ENCODE measurements at places on chromosomes 5 and 9. TPM values are rescaled to one million over a fixed set of nuclear protein-coding genes. Genes with fewer than 3 reads are reported as not detected.

PCDHGC5 gene
- polyA plus RNA-seq = 1.4 TPM

QRFP gene
- 0.70 TPM for polyA plus RNA-seq

FCN2 gene
- polyA plus RNA-seq = not detected

PCDHGC3 gene
- 139 TPM for polyA plus RNA-seq

TMEM232 gene
- polyA plus RNA-seq = 3.5 TPM

- DNase-seq = no peak
These were observed 219.0 kb downstream of the AOPEP start for GRCh38 chr9:94945197-94946144.

GRCh38 chr5:148259288-148259687 is 9.3 kb upstream of the SPINK13 start:
- DNase-seq = no peak

DNA sequence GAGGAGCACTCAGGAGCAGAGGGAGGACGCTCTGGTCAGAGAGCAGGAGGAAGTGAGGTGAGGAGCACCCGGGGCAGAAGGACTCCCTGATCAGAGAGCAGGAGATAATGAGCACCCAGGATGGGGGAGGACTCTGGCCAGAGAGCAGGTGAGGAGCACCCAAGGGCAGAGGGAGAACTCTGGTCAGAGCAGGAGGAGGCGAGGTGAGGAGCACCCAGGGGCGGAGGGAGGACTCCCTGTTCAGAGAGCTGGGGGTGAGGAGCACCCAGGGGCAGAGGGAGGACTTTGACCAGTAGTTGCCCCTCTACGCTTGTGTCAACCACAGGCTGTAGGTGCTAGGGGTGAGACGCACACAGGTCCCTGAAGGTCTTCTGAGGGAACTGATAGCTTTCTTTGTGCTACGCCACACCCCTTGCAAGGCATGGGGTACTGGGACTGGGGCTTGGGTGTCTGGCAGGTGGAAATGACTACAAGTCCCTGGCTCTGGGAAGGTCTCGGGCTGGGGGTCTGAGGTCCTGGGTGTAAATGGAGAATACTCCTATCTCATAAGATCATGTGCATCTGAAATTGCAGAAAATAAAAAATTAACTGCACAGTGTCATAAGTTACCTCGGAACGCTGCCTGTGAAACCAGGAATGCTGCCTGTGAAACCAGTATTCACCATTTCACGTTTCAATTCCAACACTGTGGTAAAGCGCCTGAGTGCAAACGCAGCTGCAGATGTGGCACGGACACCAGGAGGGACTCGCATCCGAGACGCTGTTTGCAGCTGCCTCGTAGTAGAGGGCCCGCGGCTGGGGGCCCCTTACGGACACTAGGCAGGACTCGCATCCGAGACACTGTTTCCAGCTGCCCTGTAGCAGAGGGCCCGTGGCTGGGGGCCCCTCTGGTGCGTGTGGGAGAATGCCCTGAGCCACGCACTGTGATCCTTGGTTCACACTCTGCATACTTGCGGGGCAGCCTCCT is 27.0 kb upstream of the SLC6A3 start:
- no peak for DNase-seq

DNA sequence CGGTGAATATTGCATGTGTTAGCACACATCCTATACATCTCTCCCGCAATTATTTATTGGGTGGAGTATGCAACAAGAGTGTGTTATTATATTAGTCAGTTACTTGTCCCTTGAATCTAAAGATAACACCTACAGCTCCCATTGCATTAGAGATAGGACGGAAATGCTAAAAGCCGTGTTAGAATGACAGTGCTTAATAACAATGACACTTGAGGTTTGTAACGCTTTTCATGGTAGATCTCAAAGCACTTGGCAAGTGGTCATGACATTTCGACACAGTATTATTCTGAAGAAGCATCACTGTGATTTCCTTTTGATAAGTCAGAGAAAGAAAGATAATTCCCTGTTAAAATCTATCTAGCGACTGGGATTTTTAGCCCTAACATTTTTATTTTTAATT is 33.4 kb upstream of the TRIO start:
- no peak for DNase-seq

DNA sequence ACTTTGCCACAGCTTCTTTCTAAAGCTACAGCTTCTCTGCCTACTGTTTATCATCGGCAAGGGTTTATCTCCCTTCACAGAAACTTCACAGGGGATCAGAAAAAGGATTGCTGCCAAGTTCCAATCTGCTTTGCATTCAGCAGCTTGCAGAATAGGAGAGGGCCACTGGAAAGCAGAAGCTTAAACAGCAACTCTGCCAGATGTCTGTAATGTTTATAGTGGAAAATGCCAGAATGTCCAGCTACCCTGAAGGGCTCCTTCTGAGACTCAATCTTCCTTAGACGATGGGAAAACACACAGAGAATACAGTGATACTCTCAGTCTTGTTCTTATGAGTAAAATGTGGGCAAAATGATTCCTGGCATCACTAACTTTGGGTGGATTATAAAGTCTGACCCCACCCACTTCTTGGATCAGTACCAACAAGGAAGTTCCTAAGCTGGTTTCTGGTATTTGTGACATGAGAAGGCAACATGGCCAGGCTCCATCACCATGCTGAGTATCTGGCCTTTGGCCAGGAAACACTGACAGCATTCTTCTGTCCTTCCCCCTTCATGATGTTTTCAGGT is 19.0 kb downstream of the STOM start:
- peak; percentile 88 for DNase-seq

- DNase-seq = no peak
These were observed 67.7 kb downstream of the C5orf15 start for GRCh38 chr5:133900534-133901270.

- no peak for DNase-seq
These were observed 38.1 kb upstream of the ZCCHC7 start for GRCh38 chr9:37082214-37082765.

GRCh38 chr5:121741156-121741555 is 110.5 kb upstream of the FTMT start:
- no peak for DNase-seq

GRCh38 chr9:128218518-128219389 is 15.6 kb downstream of the DNM1 start:
- DNase-seq = peak; percentile 96

- no peak for DNase-seq
These were observed 277.2 kb upstream of the NR4A3 start for GRCh38 chr9:99544526-99544925.

GRCh38 chr9:5448016-5448415 is 2.3 kb upstream of the CD274 start:
- no peak for DNase-seq

DNA sequence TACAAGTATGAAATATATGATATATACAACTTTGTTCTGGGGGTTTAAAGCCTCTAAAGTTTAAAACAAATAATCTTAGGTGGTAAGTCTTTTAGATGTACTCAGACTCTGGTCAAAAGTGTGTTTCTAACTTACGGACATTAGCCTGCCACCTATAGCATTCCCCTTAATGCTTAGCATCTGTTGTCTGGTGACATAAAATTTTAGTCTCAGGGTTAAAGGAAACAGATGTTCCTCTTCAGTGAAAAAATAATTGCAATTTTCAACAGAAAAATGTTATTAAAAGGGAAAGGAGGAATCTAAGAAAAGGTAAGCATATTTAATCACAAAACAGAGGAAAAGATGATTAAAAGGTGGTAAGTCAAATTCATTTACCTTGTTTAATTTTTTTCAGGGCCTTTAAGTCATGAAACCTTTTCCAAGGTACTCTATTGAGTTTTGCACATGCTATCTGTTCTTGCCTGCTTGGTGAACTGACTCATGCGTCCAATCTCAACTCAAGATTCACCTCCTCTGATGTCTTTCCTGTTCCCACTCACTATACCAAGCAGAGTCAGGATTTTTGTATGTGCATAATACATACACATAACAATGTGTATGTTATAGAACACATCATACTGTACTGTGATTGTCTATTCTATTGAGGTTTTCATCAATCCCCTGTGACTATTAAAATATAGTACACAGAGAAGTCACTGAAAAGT is 7.9 kb downstream of the TMEM167A start:
- no peak for DNase-seq

DNA sequence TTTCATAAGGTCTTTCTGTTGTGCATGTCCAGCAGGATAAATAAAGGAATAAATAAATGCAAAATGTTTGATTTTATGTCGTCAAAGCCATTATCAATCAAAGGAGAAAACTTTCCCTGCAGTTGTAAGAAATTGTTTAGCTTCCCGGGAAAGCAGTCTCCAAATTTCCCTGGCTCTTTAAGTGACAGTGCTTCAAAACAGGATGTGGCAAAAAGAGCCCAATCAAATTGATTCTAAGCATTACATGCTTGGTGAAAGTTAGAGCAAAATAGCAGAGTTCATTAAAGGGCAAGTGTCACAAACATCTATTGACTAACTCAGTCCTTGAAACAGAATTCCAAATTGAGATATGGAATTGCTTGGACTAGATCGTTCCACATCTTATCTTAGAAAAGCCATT is 704.1 kb downstream of the PRELID2 start:
- DNase-seq = no peak

GRCh38 chr5:77129391-77129990 is 42.4 kb upstream of the ZBED3 start:
- DNase-seq = no peak

GRCh38 chr5:17090839-17091238 is 126.6 kb upstream of the BASP1 start:
- no peak for DNase-seq

DNA sequence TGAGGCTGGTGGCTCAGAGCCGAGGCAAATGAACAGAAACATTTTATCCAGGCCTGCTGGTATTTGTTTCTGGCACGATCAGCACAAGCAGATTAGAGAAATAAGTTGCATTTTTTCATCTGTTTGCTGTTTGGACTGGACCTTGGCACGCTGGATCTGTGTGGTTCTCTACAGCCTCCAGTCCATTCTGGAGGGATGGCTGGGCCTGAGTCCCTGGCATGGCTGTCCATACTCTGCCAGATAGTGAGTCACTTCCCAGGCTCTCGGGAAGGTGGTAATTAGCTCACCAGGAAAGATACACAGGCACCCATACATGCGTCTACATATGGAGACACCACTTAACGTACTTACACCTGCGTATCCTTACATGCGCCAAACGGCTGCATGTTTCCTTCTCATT is 78.6 kb downstream of the SPRY4 start:
- DNase-seq = peak; percentile 32

Measured in left lung (tissue), 14 donors.